ENCODE measurements at places on chromosomes 7 and 10. TPM values are rescaled to one million over a fixed set of nuclear protein-coding genes. Genes with fewer than 3 reads are reported as not detected.

DNA sequence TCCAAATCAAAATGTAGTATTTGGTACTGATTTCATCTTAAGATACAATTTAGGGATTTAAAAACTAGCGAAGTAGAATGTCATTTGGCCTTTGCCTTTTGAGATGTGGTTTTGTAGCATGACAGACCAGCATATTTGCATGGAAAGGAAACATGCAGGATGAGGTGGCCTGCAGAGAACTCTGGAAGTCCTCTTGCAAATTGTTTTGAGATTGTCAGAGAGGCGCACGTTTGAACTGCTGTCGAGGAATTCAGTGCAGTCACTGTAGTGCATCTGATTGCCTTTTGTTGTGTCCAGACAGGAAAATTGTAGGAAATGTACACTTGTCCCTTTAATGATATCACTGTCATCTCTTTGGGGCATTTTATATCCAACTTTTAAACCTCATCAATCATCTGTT is 136.7 kb downstream of the CELF2 start:
- DNase-seq, result peak; percentile 28

Gene CASTOR2
- total RNA-seq, result 14.9 TPM

Gene EPHA1
- 1.2 TPM for total RNA-seq

Gene SLC39A12
- total RNA-seq, result not detected

Gene GPR26
- not detected for total RNA-seq

- DNase-seq, result no peak
Observed at GRCh38 chr7:137656850-137657232, 189.9 kb downstream of the DGKI start.

GRCh38 chr7:131692131-131692960 is 135.9 kb upstream of the PODXL start:
- DNase-seq, result peak; percentile 29
